Stimulated activated CD8-positive, alpha-beta memory T cell treated with anti-CD3 and anti-CD28 coated beads, Interleukin-7, amount 100 ng/mL, for 1 hour (primary cell): ENCODE measurements at places on chromosomes 6 and 20.

GRCh38 chr6:150517175-150517574 is 82.5 kb upstream of the PLEKHG1 start:
- DNase-seq = no peak

GRCh38 chr6:97449444-97449966 is 166.5 kb upstream of the MMS22L start:
- no peak for DNase-seq

GRCh38 chr6:55530931-55531330 is 48.1 kb downstream of the HMGCLL1 start:
- DNase-seq = no peak

DNA sequence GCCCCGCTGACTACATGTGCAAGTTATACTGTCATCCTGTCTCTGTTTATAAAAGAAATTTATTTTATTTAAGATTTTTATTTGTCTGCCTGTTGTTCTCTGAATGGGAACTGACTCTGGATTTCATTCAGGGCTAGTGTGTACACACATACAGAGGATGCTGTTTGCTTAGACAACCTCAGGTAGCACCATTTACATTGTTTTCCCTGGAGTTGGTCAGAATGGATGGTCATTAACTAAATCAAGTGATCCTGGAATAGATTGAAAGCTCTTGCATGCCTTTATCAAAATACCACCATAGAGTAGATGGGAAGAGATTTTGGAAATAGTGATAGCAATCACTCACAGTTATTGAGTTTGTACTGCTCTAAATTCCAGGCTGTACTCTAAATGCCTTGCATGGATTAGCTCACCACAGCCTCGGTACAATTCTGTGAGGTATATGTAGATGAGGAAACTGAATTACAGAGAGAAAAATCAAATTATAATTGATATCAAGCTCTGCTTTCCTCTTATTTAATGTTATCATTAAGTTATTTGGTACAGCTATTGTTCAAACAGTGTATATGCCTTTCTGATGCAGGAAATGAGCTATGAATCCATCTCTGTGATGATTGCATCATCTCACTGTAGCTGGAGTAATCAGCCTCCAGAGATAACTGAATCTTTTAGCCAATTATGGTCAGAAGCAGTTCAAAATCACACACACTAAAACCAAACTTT is 51.9 kb downstream of the RNF217 start:
- no peak for DNase-seq

DNA sequence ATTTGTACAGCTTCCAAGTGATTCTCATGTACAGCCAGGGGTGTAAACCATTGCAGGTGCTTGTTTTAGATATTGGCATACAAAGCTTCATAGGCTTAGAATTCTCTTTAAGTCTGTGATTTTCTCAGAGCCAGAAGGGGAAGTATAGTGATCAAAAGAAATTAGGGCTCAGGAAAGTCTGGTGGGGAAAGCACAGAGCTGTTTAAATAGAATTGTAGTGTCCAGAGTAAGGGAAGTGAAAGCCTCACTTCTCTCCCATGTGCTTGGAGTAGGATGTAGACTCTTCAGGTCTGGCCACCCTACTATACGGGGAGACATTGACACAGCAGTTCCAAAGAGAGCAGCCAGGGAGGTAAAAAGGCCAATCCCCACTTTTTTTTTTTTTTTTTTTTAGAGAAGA is 10.4 kb downstream of the GCNT2 start:
- no peak for DNase-seq

DNA sequence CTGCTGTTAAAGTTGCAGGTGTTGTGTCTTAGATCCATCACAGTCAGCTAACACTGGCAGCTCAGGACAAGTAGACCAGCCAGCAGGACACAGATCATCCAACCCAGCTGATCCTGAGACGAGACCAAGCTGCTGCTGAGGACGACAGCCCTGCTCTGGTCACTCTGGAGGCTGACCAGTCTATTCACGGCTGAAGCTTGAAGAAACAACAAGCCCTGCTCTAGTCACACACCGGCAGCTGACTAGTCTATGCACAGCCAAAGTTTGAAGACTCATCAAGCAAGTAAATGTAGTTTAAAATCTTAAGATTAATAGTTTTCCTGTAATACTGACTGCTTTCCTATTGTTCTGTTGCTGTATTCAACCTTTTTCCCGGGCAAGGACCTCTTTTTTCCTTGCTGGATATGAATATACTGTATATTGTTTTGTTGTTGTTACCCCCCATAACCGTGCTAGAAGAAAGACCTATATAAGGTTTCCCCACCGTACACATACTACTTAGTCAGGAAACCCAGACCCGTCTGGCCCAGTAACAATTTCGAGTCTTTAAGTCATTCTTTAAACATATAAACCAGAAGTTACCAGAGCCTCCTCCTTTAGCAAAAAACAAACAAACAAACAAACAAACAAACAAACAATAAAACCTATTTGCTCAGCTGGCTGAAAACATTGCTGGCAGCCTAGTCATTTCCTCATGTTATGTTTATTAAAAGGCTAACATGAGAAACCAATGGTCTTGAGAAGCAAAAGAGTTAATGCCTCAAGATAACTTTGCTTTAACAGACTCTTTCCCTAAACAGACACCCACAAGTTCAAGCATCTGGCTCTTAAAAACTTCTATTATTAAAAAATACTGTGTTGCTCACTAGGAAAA is 16.7 kb upstream of the GSTA3 start:
- no peak for DNase-seq

DNA sequence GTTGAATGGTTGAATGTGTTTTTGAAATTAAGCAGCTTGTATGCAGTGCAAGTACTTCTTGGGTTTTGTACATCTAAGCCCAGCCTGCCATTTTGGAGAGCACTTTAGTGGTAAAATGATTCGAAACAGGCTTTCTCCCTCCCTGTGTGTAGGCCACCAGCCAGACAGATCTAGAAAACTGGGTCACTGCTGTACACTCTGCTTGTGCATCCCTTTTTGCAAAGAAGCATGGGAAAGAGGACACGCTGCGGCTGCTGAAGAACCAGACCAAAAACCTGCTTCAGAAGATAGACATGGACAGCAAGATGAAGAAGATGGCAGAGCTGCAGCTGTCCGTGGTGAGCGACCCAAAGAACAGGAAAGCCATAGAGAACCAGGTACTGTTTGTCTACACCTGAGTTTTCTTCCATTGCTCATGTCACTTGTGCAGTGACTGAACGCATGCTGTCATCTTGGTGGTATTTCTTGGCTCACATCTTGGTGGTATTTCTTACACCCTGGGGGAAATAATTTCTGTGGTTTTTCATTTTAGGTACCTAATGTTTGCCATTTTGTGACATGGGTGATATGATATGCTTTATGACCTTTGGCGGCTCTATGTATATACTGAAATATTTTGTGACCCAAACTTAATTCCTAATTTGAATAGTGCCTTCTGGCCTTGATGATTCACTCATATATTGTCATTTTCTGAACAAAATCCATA is 115.7 kb upstream of the CLDN20 start:
- no peak for DNase-seq
